ENCODE measurements at places on chromosomes 4 and X.
A peak's percentile ranks its signal among the peaks of the same experiment; 100 is the strongest.

DNA sequence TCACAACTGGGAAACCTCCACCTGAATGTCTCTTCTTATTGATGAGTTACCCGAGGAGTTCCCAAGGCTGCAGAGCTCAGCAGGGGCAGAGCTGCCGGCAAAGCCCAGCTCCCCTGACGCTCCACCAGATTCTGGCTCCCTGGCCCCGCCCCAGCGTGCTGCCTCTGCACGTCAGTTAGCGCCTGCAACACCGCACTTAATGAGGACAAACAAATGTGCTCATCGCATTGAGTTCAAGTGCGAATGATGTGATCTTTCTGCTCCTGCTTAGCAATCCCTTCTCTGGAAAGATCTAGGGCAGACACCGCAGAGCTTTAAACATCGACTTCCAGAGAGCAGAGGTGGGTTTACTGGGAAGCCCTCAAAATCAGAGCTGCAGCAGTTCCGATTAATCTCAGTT lies 55.5 kb upstream of the FBXW7 start:
- no peaks in the 10 kb centered on the region for H3K4me1 ChIP-seq
- DNase-seq: peak; percentile 66
- peak overlapping the region; percentile 23 for H3K4me3 ChIP-seq
- H3K27ac ChIP-seq: peak overlapping the region; percentile 21

DNA sequence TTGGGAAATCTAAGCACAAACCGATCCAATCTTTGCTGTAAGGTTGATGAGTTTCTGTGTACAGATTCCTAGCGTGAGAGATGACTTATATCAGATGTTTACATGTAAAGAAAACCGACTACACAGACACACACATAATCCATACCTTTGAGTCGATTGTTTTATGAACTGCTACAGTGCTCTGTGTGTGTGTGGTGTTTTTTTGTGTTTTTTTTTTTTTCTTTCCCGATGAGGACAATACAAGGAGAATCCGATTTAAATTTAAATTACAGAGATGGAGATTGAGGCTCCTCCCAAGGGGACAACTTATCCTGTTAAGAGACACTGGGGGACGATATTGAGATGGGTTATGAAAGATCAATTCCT lies 461 bp upstream of the SLC9A6 start:
- peak overlapping the region; percentile 71 for H3K4me3 ChIP-seq
- no peak for DNase-seq
- no peaks in the 10 kb centered on the region for H3K27me3 ChIP-seq
- no peaks in the 10 kb centered on the region for H3K4me1 ChIP-seq

- H3K4me1 ChIP-seq: no peaks in the 10 kb centered on the region
- DNase-seq: no peak
- H3K4me3 ChIP-seq: no peak overlapping the region
- no peaks in the 10 kb centered on the region for H3K27me3 ChIP-seq
- no peak overlapping the region for H3K27ac ChIP-seq
Measured at GRCh38 chrX:14232688-14233087, 203.0 kb upstream of the GEMIN8 start.

GRCh38 chr4:37685161-37685822 lies 884 bp downstream of the RELL1 start:
- DNase-seq: no peak
- peak overlapping the region; percentile 97 for H3K4me3 ChIP-seq
- no peaks in the 10 kb centered on the region for H3K36me3 ChIP-seq
- H3K27ac ChIP-seq: peak overlapping the region; percentile 99
- H3K27me3 ChIP-seq: no peaks in the 10 kb centered on the region
- no peaks in the 10 kb centered on the region for H3K4me1 ChIP-seq

All from right atrium auricular region (tissue), 2 donors.